Kidney (tissue), 22 donors: ENCODE measurements at places on chromosomes 7 and 10. TPM values are rescaled to one million over a fixed set of nuclear protein-coding genes. Genes with fewer than 3 reads are reported as not detected.

Gene CTAGE4
- 4.9 TPM for total RNA-seq

DNA sequence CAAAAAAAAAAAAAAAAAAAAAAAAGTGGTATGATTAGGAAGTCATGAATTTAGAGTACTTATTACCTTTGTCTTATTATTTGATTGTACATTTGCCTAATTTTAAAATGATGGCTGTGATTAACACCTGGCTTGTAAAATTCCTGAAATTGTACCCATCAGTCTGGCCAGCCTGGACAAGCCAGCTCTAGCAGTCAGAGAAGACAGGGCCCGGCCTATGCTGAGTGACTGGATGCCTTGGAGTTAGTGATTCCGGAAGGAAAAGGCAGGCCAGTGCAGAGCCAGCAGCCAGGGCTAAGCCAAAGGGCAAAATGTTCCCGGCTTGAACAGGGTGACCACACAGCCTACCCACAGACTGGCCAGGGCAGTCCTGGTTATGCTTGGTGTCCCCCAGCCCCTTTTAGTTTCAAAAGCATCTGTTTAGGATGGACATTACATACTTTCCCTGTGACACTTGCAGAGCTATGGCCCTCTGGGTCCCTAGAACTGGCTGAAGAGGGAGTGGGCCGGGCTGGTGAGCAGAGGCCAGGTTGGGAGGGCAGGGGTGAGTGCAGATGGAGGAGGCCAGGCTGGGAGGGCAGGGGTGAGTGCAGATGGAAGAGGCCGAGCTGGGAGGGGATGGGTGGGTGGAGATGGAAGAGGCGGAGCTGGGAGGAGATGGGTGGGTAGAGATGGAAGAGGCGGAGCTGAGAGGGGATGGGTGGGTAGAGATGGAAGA, 61.7 kb downstream of the PROSER2 start:
- no peaks in the 10 kb centered on the region for H3K4me1 ChIP-seq
- H3K27me3 ChIP-seq = no peaks in the 10 kb centered on the region
- no peaks in the 10 kb centered on the region for H3K36me3 ChIP-seq

Gene STAG3
- 3.7 TPM for total RNA-seq

- H3K36me3 ChIP-seq = no peaks in the 10 kb centered on the region
- H3K27me3 ChIP-seq = no peaks in the 10 kb centered on the region
- peaks cover 2% of the 10 kb centered on the region for H3K4me1 ChIP-seq
- H3K27ac ChIP-seq = peak overlapping the region; percentile 23
Measured at GRCh38 chr10:72688208-72688651, 3.7 kb upstream of the MCU start.

Gene SVIL
- 94.4 TPM for total RNA-seq

Gene HOXA4
- total RNA-seq = 11.2 TPM

- no peak overlapping the region for H3K27ac ChIP-seq
- H3K4me3 ChIP-seq = no peak overlapping the region
- no peaks in the 10 kb centered on the region for H3K36me3 ChIP-seq
- H3K4me1 ChIP-seq = no peaks in the 10 kb centered on the region
- H3K27me3 ChIP-seq = no peaks in the 10 kb centered on the region
Measured at GRCh38 chr7:67947646-67948045, 951.0 kb downstream of the TYW1 start.

DNA sequence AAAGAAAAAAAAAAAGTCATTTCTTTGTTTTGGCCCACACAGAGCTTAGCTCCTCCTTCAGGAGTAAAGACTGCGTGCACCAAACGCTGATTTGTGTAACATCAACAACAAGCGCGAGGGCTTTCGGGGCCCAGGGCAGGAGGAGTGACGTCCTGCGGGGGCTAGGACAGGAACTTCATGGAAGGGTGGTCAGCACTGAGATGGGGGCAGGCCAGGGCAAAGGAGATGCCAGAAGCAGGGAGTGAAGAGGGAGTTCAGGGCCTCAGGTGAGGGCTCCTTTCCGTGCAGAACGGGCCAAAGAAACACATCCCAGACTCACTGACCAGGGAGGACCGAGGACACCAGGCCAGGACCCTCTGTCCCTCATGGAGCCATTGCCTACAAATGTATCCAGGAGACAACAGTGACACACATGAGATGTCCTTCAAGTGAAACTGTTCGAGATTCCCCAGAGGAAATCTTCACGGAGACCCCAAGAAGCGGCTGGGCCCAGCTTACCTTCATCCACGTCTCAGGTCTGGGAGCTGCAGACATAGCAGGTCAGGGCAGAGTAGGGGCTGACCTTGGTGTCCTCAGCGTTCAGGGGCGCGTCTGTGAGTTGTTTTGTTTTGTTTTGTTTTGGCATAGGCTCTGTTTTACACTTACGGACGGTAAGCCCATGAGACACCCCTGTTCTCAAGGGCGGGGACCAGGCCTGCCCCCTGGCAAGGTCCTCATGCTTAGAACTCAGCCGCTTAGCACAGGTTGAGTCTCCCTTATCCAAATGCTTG, 30.4 kb upstream of the SHH start:
- no peaks in the 10 kb centered on the region for H3K36me3 ChIP-seq
- DNase-seq = peak; percentile 80
- no peak overlapping the region for H3K4me3 ChIP-seq
- no peaks in the 10 kb centered on the region for H3K27me3 ChIP-seq
- no peak overlapping the region for H3K27ac ChIP-seq

DNA sequence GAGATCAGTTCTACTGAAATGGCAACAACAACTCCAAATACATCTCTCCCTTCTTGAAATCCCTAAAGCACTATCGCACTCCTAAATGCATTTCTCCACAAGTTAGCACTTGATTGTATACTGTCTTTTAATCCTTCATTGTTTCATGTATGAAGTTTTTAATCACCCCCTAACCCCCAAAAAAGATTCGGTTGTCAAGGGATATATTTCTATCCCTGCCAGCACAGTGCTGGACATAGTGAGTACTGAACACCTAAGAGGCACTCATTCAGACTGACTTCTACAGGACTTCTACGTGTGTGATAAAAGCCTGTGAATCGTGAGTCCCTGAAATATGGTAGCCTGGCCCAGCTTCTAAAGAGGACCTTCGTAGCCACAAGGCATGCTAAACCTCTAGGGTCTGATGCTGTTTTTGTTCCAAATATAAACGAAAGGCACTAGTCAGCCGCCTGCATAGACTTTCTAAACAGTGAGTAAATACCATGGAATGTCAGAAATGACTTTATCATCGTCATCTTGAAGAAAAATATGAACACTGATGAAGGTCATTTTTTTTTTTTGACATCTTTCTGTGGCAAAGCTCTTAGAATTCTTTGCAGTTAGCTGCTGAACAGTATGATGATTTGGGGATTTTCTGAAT, 14.6 kb upstream of the ZSCAN21 start:
- no peak overlapping the region for H3K4me3 ChIP-seq
- H3K27me3 ChIP-seq = no peaks in the 10 kb centered on the region
- no peaks in the 10 kb centered on the region for H3K4me1 ChIP-seq
- peaks cover 57% of the 10 kb centered on the region for H3K36me3 ChIP-seq

Gene NYAP1
- 0.41 TPM for total RNA-seq

DNA sequence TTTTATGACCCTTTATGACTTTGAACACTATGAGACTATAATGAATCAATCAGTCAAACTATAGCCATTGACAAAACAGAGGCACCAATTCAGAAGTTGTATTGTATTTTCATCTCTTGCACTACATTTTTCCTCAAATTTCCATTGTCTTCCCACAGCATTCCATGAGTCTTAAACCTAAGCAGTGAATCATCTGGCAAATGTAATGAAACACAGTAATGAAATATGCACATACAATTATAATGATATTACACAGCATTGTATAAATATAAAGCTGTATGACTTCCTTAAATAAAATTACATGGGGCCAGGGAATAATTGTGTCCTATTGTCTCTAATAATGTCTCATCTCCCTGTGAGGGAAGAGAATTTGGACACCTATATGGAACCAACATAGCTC, 45.0 kb downstream of the VWDE start:
- no peaks in the 10 kb centered on the region for H3K27me3 ChIP-seq
- no peaks in the 10 kb centered on the region for H3K36me3 ChIP-seq
- H3K4me3 ChIP-seq = no peak overlapping the region
- no peaks in the 10 kb centered on the region for H3K4me1 ChIP-seq
- no peak overlapping the region for H3K27ac ChIP-seq

- DNase-seq = peak; percentile 27
- no peaks in the 10 kb centered on the region for H3K27me3 ChIP-seq
- H3K4me3 ChIP-seq = no peak overlapping the region
- peaks cover 6% of the 10 kb centered on the region for H3K36me3 ChIP-seq
- no peak overlapping the region for H3K27ac ChIP-seq
Measured at GRCh38 chr7:98170966-98171365, 40.3 kb upstream of the BHLHA15 start.

DNA sequence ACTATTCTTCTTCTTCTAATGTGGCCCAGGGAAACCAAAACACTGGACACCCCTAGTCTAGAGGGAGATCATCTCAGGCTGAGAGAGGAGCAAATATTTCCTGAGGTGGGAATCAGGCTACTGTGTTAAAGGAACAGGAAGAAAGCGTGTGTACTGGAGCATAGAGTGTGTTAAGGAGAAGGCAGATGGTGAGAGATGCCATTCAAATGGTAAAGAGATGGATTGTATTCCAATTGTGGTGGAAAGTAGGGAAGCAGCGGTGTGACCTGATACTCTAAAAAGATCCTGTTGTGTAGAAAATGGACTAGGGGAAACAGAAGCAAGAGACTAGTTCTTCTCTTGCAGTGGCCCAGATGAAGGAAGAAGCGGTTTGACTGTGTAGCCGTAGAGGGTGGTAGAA, 31.2 kb downstream of the RAB18 start:
- H3K27ac ChIP-seq = no peak overlapping the region
- no peak for DNase-seq
- no peaks in the 10 kb centered on the region for H3K27me3 ChIP-seq

DNA sequence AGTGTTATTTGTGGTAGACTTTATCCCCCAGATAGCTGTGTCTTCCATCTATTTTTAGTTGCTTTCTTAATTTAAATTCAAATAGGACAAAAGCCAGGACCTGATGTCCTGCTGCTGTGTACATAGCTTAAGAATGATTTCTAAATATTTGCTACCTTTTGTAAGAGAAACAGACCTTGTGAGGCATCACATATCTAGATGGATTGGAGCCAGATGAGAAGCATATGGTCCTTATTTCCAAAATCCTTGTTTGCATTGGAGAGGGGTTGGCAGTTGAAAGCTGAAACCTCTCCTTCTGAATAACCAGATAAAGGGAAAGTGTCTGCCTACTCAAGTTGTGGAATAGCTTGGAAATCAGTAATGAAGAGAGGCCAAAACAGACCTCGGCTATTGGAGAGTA, 50.7 kb upstream of the AMPH start:
- H3K4me1 ChIP-seq = no peaks in the 10 kb centered on the region
- DNase-seq = peak; percentile 7
- no peak overlapping the region for H3K27ac ChIP-seq

- peaks cover 2% of the 10 kb centered on the region for H3K36me3 ChIP-seq
- no peak overlapping the region for H3K4me3 ChIP-seq
- H3K27me3 ChIP-seq = no peaks in the 10 kb centered on the region
- H3K27ac ChIP-seq = no peak overlapping the region
- no peaks in the 10 kb centered on the region for H3K4me1 ChIP-seq
- DNase-seq = no peak
Measured at GRCh38 chr7:699476-700170, 26.9 kb upstream of the DNAAF5 start.

Gene MBL2
- total RNA-seq = not detected

Gene POMZP3
- total RNA-seq = 23.5 TPM

GRCh38 chr7:86914551-86914950, 144.9 kb downstream of the ELAPOR2 start:
- H3K27ac ChIP-seq = no peak overlapping the region
- H3K27me3 ChIP-seq = no peaks in the 10 kb centered on the region
- no peaks in the 10 kb centered on the region for H3K4me1 ChIP-seq
- H3K36me3 ChIP-seq = no peaks in the 10 kb centered on the region

Gene LHFPL3
- not detected for total RNA-seq

- DNase-seq = no peak
- no peaks in the 10 kb centered on the region for H3K27me3 ChIP-seq
- H3K36me3 ChIP-seq = no peaks in the 10 kb centered on the region
Measured at GRCh38 chr10:89371079-89371478, 6.8 kb upstream of the IFIT1B start.

DNA sequence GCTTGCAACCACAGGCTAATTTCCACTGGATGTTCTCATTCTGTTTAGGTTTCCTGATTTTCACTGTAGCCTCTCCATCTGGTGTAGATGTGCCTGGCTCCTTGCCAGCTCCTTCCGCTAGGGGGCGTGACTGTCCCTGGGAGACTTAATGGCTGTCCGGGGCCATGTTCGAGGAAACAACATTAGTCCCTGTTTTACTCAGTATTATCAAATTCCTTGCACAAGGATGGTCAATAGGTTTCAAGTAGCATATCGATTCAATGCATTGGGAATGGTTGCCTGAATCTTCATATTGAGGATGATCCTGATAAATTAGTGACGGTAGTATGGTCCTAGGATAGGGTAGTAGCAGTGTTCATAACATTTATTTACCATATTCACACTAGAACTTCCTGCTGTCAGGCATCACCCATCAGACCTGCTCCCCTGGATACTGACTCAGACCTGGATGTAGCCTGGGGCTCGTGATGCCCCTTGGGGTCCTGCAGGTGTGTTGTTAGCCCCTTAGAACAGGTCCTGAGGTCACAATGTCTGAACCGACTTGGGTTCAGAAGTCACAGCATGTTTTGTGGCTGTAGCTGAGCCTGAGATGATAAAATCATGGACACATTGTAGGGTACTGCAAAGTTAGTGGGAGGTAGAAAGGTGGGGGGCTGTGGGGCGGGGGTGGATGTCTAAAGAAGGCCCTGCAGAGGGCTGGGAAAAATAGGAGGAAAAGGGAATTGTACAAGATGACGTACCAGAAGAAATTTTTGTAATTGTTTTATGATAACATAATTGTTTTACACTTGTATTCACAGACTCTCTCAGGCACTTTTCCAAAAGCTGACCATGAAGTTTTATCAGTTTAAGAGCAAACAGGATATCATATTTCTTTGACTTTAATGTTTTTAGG, 8.9 kb upstream of the EXOC6 start:
- no peaks in the 10 kb centered on the region for H3K27me3 ChIP-seq
- DNase-seq = peak; percentile 70
- H3K36me3 ChIP-seq = no peaks in the 10 kb centered on the region
- H3K4me1 ChIP-seq = no peaks in the 10 kb centered on the region
- H3K27ac ChIP-seq = no peak overlapping the region

GRCh38 chr7:123682690-123683089, 27.0 kb downstream of the LMOD2 start:
- peak; percentile 85 for DNase-seq
- no peaks in the 10 kb centered on the region for H3K27me3 ChIP-seq
- H3K27ac ChIP-seq = no peak overlapping the region
- no peak overlapping the region for H3K4me3 ChIP-seq

Gene NAT16
- total RNA-seq = not detected

DNA sequence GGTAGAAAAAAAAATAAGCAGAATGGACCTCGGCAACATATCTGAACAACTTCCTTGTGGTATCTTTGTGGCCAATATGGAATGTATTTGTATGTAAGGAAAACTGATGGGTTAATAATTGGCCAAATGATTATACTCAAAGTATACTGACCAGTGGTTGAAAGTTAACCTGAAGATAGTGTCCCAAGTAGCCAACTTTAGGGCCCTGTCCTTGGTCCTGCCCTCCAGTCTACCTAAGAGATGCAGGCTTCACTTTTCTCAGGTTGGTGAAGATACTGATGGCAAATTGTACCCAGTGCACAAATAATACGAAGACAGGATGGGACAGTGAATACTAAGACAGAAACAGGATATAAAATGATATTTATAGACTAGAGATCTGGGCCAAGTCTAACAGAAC, 109.2 kb downstream of the SORCS3 start:
- no peaks in the 10 kb centered on the region for H3K4me1 ChIP-seq
- no peaks in the 10 kb centered on the region for H3K36me3 ChIP-seq
- H3K27me3 ChIP-seq = no peaks in the 10 kb centered on the region
- H3K27ac ChIP-seq = no peak overlapping the region
- H3K4me3 ChIP-seq = no peak overlapping the region

GRCh38 chr7:88395715-88396114, 89.0 kb upstream of the STEAP4 start:
- H3K27me3 ChIP-seq = no peaks in the 10 kb centered on the region
- no peaks in the 10 kb centered on the region for H3K4me1 ChIP-seq
- H3K4me3 ChIP-seq = no peak overlapping the region
- H3K27ac ChIP-seq = no peak overlapping the region

Gene STOX1
- total RNA-seq = 1.5 TPM

Gene ARL3
- 16.3 TPM for total RNA-seq
